ENCODE measurements at places on chromosomes 2 and 18.

DNA sequence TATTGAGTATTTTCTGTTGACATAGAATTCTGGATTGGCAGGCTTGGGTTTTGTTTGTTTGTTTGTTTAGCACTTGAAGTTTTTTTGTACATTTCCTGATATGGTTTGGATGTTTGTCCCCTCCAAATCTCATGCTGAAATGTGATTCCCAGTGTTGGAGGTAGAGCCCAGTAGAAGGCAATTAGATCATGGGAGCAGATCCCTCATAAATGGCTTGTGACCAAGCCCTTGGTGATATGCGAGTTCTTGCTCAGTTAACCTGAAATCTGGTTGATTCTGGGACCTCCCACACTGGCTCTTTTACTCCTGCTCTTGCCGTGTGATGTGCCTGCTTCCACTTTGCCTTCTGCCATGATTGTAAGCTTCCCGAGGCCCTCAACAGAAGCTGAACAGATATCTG, 98.0 kb downstream of the PTPN4 start:
- no peak for DNase-seq

- no peak for DNase-seq
Measured at GRCh38 chr2:230717600-230717999, 5.0 kb downstream of the CAB39 start.

- DNase-seq: peak; percentile 0
Measured at GRCh38 chr18:52288403-52289004, 51.5 kb upstream of the DCC start.

DNA sequence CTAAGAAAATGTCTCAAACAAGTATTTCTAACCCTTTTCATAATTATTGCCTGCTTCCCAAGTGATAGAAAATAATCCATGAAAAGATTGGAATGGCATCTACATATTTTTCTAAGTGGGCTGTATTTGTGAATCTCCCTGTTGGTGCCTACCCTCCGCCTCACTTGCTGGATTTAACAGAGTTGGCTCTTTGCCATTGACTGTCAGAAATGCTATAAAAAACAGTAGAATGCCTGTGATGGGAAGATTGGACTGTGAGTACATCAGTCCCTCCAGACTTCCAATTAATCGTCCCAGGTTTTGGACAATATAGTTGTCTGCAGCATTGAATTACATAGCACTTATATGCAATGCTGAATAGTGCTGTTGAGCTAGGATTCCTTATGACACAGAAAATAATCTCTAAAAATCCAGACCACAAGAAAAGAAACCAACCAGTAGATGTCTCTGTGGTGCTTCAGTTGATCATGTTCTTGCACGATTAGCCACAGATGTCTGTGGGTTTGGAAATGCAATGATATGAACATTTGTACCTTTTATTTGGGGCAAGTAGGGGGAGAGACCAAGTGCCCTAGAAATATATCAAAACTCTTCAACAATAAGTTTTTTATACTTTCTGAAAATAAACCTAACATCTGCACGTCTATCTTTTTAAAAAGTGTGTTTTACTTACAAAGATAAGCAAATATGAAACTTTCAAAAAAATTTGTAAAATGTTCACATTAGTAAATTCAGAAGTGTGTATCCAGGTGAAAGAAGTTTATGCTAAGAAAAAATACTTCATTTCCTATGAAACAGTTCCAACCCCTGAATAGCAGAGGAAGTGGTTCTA, 88.5 kb downstream of the DYNAP start:
- peak; percentile 18 for DNase-seq

Measured in NCI-H526 treated with DMSO at 0.1 percent for 48 hours (cell line).